ENCODE measurements at places on chromosomes 7 and 10.

DNA sequence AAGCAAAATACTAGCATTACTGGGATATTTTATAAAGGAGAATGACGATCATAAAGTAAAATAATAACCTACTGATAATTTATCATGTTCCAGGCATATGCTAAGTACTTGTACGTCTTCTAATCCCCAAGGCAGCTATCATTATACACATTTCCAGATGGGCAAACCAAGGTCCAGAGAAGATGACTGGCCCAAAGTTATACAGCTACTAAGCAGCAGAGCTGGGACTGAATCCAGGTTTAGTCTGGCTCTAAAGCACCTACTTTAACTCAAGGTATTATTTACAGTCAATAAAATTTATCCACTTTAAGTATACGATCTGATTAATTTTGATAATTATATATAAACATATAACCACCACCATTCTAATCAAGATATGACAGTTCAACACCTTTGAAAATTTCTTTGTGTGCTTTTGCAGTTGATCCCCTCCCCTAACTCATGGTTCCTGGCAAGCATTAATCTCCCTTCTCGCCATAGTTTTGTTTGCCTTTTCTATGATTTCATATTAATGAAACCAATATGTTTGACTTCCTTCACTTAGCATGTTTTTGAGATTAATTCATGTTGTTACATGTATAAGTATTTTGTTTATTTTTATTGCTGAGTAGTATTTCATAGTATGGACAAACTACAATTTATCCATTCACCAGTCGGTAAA lies 126.7 kb downstream of the CPEB3 start:
- DNase-seq = no peak

DNA sequence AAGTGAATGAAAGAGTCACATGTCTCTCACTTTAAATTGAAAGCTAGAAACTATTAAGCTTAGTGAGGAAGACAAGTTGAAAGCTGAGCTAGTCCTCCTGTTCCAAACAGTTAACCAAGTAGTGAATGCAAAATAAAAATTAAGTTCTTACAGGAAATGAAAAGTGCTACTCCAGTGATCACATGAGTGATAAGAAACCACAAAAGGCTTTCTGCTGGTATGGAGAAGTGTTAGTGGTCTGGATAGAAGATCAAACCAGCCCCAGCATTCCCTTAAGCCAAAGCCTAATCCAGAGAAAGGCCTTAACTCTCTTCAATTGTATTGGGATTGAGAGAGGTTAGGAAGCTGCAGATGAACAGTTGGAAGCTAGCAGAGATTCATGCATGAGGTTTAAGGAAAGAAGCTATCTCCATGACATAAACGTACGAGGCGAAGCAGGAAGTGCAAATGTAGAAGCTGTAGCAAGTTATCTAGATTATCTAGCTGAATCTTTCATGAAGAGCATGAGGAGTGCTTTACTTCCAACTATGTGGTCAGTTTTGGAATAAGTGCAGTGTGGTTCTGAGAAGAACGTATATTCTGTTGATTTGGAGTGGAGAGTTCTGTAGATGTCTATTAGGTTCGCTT lies 261.6 kb downstream of the MDFIC start:
- DNase-seq = no peak

DNA sequence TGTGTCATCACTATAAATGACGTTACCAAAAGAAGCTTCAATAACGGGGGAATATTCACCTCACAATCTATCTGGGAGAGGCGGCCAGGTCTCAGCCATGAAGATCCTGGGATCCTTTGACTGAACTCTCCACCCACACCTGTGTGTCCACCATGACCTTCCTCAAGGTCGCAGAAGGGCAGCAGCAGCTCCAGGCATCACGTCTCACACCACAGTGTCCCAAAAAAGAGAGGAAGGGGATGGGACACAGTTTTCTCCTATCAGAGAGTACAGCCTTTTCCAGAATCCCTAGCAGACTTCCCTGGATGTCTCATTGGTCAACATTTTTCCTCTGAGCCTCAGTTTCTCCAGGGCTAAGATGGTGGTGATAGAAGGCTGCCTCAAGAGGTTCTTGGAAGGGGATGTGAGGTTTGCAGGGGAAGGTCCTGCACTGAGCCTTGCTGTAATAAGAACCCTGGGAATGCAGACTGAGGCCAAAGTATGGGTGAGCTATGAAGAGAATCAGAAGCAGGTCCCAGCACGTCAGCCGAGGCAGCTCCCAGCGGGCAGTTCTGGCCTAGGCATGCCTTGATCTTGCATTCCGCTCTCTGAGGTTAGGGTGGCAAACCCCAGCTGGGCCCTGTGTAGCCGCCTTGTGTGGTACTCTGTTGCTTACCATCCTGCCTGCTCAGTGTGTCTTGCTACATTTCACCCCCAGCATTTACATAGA lies 63.8 kb downstream of the COL26A1 start:
- DNase-seq = no peak

DNA sequence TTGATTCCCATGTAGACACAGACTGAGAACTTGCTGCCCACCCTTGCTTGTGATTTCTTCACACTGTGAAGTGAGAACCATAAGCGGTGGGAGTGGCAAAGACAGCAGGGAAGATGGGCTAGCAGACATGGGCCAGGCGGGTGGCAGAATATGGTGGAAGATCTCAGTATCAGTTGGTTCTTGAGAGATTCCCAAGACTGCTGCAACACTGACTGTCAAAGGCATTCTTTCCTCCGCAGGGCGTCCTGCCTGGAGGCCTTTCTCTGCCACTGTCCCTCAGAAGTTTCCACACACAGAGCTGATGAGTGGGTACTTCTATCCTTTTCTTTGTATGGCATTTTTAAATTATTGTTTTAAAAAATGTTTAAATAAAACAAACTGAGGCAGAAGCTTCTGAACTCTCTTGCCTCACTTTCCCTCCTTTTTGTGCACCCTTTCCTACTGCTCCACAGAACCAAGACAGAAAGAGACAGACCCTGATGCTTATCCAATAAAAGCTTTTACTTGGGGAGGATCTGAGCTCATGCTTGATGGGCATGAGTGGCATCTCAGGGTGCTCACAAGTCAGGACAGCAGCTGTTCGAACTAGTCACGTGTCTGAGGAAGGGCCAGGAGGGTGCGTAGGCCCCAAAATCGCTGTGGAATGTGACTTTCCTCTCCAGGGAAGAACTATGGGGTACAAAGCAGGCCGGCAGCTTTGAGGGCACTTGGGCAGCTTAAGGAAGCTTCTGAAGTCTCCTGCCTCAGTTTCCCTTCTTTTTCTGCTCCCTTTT lies 104.7 kb upstream of the PCGF5 start:
- no peak for DNase-seq

- no peak for DNase-seq
These were observed at the start of gene COMMD3 for GRCh38 chr10:22316286-22317075. Gene COMMD3 (plus strand): TSS chr10:22316388. CDS start chr10:22316418, 30 bp downstream.

DNA sequence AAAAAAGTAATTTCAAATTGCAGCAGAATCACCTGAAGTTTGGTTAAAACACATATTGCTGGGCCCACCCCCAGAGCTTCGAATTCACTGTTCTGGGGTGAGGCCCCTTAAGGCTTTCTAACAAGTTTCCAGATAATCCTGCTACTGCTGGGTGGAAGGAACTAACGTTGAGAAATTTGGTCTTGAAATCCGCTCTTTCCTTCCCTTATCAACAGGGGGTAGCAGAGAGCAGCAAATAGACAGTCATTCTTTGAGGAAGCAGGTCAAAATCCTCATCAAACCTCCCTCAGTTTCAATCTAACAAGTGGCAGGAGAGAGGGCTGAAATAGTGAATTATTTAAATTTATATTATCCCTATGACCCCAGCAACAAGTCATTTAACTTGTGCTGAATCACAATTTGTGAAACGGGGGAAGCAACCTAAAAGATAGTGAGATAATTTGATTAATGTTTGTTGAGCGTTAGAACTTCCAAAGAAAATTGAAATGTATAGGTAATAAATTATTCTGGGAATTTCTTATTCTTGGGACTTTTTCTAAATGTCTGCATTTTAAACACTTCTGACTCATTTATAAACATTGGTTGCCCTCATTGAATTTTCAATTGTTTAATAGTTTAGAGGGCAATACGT lies 21.7 kb upstream of the MALSU1 start:
- no peak for DNase-seq

DNA sequence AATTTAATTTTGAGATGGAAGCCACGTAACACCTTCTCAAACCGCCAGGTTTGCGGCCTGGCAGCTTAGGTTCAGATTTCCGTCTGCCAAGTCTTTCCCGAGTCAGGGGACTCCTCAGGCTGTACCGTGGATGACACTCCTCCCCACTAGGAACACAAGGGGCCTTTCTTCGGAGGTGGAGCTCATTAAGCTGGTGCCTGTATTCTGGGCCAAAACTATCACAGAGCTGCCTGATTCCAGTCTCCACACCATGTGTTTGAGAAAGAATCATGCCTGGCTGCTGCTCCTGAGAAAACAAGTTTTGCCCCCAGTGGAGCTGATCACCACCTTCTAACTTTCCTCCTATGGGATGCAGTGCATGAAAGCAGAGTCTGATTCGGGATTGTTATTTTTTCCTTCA lies 44.8 kb downstream of the TMEM209 start:
- DNase-seq = no peak

DNA sequence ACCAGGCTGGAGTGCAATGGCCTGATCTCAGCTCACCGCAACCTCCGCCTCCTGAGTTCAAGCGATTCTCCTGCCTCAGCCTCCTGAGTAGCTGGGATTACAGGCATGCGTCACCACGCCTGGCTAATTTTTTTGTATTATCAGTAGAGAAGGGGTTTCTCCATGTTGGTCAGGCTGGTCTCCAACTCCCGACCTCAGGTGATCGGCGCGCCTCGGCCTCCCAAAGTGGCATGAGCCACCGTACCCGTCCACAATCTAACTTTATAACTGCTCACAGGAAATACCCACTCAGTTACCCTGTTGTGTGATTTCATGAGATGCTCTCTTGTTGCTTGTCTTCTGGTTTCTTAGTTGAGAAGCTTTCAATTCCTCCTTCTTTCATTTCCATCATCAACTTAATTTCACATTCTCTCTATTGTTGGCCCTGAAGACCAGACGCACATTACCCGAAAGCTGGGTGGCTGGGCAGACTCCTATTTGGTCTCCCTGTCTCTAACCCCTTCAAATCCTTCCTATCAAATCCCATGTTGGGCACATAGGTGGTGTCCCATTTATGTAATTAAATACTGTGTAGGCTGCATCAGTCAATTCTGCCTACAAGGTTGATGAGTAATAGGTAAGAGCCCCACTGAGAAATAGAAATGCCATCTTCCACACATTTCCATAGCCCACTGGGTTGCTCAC lies 1.1 kb upstream of the GSTO2 start:
- DNase-seq = no peak

GRCh38 chr7:39880556-39880955 lies 69.5 kb upstream of the CDK13 start:
- DNase-seq = no peak

DNA sequence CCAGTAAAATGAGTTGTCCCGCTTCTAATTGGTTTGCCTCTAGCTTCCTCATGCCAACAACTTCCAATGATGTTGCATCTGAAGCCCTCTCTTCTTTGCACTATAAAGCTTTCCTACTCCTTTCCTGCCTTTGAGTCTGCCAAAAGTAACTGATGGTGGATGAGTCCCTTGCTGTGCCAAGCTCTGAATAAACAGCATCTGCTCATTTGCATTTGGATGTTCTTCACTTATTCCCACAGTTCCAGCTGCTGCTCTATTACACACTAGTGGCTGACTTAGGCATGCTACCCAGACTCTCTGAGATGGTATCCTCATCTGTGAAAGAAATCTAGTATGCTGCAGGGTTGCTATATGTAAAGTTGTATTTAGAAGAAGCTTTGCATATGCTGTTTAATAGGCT lies 24.9 kb downstream of the SFR1 start:
- DNase-seq = no peak

DNA sequence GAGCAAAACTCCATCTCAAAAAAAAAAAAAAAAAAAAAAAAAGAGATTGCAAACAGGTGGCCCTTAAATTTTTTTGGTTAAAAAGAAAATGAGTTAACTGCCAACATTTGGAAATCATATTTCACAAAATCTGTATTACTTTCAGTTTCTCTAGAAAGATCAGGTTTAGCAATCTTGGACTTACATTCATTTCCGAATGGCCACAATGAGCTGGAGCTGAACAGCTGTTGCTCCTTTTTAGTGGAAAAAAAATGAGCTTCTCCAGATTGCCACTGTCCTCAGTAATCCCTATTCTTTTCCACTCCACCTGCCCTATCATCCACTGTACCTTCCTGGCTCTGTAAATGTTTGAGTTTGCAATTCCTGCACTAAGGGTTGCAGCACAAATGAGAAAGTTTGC lies 43.6 kb downstream of the RAB11FIP2 start:
- no peak for DNase-seq

GRCh38 chr7:135328053-135328452 lies 94.4 kb downstream of the STRA8 start:
- no peak for DNase-seq

- DNase-seq = no peak
These were observed 375.2 kb upstream of the VWC2 start for GRCh38 chr7:49398236-49398635.

DNA sequence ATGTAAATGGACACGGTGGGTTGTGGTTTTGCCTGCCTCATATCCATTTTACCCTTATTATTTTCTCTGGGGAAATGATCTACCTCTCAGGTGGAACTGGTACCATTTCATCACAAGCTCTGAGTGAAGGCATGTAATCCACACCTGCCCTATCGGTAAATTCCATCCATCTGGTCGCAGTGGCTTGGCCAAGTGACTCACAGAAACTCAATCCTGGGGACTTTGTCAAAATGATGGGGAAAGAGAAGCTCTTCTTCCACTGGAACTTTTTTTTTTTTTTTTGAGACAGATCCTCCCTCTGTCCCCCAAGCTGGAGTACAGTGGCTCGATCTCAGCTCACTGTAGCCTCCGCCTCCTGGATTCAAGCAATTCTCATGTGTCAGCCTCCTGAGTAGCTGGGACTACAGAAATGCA lies 48.2 kb upstream of the ANKRD1 start:
- DNase-seq = no peak

DNA sequence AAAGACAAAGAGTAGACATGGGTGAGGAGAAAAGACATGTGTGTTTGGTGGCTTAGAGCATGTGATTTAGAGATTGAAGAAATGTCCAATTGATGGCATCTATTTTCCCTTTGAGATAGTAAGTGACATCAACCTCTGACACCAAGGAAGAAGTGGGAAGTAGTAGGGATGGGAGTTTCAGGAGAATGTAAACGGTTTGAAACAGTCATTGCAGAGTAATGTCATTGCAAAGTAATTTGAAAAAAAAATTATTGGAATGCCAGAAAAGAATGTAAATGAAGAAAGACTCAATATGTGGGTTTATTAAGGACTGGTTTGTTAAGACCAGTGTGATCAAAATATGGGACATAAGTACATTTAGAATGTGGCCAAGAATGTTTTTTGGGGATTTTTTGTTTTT lies 26.6 kb downstream of the GNG11 start:
- DNase-seq = no peak
